HCEC 1CT (cell line): ENCODE measurements at places on chromosomes 16 and 17.

DNA sequence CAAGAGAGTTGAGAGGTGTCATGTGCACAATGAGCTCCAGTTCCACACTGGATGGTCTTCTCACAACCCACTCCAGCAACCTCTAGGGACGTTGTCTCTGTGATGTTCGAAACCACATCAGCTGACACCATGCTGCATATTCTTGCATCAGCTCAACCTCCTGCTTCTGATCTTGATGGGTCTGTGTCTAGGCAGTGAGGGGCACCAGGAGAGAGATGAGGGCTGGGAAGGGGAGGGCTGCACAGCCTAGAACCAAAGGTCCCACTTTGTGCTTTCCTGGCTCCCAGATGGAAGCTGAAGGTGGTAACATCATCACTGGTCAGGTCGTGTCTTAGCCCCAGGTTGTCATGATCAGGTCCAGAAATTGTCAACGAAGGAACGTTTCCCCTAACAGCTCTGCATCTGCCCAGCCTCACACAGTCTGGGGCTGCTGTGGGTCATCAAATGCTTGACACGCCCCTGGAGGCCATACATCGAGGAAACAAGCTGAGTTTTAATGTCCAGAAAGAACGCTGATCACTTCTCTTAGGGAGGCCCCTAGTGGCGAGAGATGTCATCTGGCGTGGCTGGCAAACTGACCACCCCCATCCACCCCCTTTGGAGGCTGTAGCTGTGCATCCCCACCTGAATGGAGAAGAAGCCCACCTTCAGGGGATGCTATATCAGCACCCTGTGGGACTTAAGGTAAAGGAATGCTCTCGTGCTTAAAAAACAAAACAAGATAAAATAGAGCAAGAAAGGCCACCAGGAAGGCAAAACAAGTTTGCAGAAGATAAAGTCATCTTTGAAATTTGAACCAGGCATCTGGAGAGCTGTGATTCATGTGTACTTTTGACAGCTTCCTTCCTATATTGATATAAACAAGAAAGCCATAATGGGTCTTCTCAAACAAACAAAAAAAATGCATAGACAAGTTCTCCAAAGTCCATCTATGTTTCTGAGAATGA, 58.3 kb downstream of the WIPI1 start:
- DNase-seq = peak; percentile 83

GRCh38 chr17:49434821-49435670, 20.4 kb upstream of the PHB1 start:
- peak; percentile 38 for DNase-seq

DNA sequence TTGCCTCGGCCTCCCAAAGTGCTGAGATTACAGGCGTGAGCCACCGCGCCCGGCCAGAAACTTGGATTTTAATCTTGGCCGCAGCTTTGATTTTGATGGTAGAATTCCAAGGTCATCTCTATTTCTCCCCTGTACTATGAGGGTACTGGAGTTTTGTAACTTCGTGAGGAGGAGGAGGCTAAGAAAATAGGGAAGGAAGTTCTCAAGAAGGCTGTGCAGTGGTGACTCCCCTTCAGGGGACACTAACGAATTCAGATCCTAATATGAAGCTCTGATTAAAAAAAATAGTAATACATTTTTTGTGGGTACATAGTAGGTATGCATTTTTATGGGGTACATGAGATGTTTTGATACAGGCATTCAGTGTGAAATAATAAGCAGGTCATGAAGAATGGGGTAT, 55.9 kb downstream of the LDHD start:
- no peak for DNase-seq

- DNase-seq = no peak
These were observed 622.2 kb upstream of the SALL1 start for GRCh38 chr16:51773071-51773890.

GRCh38 chr16:56916571-56917403, 15.2 kb upstream of the HERPUD1 start:
- DNase-seq = no peak
